ENCODE measurements at places on chromosomes 2 and 18.

- no peak for DNase-seq
These were observed 390.5 kb upstream of the HNRNPA3 start for GRCh38 chr2:176822060-176822459.

- no peak for DNase-seq
These were observed 153.8 kb upstream of the SLC39A10 start for GRCh38 chr2:195503208-195503607.

DNA sequence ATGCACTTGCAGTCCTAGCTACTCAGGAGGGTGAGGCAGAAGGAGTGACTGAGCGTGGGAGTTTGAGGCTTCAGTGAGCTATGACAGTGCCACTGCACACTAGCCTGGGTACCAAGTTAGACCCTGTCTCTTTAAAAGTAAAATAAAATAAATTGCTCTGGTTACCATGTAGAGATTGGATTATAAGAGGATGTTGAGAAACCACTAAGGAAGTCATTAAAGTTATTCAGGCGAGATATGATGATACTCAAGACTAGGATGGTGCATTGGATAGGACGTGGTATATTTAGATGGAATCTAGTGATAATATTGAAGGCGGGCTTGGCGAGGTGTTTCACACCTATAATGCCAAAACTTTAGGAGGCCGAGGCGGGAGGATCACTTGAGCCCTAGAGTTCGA lies 50.6 kb downstream of the BMPR2 start:
- no peak for DNase-seq

- DNase-seq = no peak
These were observed 25.5 kb downstream of the TCF7L1 start for GRCh38 chr2:85158559-85159273.

- DNase-seq = no peak
These were observed 73.7 kb downstream of the DNER start for GRCh38 chr2:229640636-229641035.

DNA sequence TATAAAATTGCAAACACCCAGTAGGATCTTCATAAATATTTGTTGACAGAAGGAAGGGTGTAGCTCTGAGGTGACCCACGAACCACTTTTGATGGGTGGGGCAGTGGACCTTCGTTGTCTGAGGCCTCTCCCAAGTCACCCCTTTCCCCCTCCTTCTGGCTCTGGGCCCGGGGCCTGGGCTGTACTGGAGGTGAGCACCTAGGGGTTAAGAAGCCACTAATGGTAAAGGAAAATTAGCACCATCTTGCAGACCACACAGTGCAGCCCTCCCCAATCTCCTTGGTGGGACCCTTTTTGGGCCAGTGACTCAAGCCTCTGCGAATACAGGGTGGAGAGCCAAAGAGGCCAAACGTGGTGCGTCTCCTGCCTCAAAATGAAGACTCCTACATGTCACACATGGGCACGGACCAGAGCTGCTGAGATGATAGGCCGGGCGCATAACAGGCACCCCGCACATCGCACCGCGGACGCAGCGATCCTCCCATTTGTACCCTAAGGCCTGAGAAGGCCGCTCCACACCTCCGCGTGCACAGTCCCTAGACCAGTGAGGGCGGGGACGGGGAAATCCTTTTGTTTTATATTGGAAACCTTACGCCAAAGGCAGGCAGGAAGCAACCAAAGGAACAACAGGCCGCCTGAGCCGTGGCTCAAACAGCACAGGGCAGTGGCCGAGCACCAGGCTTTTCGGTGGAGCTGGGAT lies 31.9 kb upstream of the ATP6V1B1 start:
- no peak for DNase-seq

DNA sequence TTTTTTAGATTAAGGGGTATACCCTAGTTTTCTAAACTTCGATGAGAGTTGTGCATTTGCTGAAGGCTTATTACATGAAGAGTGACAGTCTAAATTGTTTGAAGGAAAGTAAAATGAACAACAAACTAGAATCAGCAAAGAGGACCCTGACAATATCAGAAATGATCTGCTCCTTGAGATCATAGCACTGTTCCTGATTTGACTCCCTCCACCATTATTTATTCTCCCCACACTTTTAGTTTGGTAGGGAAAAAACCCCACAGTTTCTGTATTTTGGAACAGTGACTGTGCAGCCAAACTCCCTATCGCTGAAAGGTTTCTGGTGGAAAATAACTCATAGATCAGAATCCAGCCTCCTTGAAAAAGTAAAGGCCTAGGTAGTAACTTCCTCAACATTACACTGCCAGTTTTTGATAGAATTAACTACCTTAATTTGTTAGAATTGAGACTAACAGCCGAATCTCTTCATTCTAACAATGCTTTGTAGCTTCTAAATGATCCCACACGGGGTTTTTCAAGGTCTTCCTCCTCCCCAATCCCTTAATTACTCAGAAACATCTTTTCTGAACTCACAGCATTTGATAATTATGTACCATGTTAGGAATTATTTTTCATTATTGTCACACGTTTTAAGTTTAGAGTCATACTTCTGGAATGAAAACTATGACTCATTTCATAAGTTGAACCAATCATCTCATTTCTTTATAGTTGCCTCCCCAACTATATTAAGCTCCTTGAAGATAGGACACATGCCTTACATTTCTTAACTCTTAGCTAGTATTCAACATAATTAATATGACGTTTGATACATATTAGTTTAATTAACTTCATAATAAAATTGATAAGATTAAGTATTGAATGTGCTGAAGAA lies 2.9 kb downstream of the MYL12A start:
- DNase-seq = no peak

- DNase-seq = no peak
These were observed 41.2 kb downstream of the KYNU start for GRCh38 chr2:142918624-142919023.

DNA sequence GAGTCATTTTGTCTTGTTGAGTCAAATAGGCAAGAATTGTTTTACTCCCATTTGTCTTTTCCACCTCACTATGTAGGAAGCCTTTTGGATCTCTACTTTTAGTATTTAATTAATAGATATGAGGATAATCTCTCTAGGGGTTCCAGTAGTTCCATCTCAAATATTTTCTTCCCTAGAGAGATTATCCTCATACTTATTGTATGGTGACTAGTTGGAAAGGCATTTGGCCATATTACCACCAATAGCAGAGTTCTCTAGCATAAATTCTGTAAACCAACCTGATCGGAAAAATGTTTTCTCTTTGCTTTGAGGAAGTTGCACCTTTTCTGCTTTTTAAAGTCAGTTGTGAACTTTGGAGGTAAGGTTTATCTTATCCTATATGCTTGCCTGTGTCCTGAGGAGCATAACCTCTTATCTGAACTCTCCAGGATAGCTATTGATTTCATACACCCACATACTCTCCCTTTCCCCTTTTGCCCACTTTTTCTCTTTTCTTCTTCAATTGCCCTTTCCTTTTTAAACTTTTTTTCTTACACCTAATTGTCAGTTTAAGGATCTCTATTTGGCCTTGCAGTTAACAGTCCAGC lies 100.8 kb downstream of the GALNT1 start:
- DNase-seq = no peak

- no peak for DNase-seq
These were observed 30.2 kb downstream of the FAM178B start for GRCh38 chr2:96956211-96956610.

DNA sequence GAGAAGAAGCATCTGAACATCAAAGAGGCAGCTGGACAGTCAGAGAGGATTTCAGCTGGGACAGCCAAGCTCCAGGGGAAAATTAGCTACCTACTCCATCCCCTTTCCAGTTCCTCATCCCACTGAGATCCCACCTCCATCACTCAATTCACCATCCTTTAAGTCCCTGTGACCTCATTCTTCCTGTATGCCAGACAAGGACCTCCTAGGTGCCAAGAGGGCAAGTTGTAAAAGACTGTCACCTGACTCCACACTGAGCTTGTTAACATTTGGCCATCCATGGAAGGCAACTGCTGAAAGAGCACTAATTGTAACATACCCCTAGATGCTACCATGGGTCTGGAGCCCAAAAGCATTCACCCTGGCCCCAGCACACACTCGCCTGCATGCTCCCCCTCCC lies 97.8 kb downstream of the KYNU start:
- DNase-seq = no peak

GRCh38 chr2:1804351-1804771 lies 60.0 kb upstream of the PXDN start:
- no peak for DNase-seq

DNA sequence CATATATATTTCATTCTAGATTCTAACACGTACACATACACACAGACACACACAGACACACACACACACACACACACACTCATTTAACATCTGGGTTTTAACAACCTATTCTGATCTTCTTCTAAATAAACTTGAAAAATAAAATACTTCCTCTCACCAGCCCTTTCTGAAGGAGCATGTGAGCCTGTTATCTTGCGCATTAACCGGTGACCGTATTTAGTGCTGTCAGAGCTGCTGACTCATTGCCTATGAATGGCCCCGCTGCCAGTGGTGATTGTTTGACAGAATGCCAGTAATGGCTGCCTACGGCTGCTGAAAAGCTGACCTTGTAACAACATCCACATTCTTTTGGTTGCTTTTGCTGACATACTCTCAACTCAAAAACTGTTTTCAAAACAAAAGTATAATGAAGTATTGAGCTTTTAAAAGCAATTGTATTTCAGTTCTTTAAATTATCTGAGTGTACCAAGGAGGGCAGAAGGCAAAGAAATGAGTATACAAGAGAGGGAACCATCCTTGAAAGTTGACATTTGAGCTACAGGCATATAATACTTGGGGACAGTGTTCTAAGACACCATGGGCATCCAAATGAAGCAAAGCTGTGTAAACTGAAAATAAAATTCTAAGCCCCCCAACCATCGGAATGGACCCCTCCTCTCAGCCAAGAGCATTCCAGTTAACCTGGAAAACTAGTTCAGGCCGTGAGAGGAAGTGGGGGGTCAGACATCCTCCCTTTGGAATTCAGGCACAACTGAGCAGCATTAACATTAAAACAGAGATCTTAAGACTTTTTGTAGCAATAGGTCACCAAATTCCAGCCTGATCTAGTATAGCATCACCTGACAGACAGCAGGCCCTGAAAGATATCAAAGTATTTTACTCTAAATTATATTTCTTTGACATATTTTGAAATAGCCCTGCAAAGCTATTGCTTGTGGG lies 50.2 kb upstream of the DTNA start:
- no peak for DNase-seq

DNA sequence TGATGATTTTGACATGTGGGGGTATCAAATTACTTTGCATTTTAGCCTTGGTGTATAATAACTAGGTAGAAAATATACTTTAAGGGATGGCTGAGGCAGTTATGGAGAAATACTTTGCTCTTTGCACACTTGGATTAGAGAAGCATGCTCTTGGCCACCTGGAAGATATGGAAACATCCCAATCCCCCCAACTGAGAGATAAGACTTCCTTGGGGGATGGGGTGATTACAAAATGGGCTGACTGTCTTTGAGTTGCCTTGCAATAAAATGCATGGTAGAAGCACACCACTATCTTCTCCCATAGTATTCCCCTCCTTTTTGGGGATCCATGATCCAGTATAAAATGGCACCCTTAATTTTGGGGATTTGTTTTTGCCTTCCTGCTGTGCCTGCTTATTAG lies 15.1 kb upstream of the FAM98A start:
- DNase-seq = no peak

All from cortex of kidney (tissue), 1 donor.